ENCODE measurements at places on chromosomes 2 and 18. TPM values are rescaled to one million over a fixed set of nuclear protein-coding genes. Genes with fewer than 3 reads are reported as not detected.

The ACVR1 gene
- total RNA-seq, result 27.1 TPM

The METTL8 gene
- 39.9 TPM for total RNA-seq

The FAM110C gene
- total RNA-seq, result 5.7 TPM

DNA sequence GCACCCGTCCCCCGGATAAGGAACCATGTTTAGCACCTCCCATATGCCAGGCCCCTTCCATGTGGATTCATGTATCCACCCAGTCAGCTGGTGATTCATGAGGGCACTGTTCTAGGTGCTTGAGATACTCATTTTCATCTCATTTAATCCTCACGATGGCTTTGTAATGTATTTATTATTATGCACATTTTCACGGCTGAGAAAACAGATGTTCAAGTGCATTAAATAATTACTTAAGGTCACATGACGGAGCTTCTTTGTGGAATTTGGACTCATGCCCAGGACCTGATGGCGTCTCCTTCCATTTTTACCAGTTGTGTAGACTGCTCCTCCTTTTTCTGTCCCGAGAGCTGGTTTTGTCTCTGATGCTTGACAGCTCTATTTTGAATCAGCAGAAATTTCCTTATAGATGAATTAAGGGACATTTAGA, 72.2 kb upstream of the RBM44 start:
- DNase-seq, result no peak

DNA sequence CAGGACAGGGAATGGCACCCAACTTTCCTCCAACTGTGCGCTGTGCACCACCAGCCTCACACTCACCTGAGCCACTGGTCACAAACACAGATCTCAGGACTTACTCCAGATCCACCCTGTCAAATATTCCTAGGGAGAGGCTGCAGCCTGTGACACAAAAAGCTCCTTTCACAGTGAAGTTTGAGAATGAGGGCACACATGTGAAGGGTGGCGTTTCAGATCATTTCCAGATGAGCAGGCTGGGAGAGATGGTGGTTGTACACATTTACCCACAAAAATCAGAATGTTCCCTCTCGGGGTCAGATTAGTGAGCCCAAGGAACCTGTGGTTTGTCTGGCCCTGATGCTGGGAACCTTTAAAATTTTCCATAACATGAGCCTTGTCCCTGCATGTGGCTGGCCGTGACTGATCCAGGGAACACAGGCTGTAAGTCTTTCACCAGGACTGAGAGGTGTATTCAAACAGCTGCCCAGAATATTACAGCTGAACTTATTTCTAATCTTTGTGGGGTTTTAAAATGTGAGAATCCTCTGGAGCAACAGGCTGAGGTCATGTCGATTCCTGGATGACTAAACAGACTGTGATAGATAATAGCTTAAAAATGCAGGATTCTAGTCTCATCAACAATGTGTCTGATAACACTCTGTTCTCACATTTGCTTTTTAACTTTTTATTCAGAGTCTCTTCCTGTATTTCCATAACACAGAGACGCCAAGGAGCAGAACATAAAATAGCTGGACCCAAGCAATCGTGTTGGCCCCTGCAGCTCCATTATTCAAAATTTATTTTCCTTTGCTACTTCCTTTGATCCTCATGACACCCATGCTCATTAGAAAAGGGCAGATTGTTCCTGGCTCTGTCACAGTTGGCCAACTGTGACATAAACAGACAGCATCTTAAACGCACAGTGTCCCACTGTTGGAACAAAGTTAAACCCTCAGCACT, 35.5 kb downstream of the IL1R2 start:
- no peak for DNase-seq

DNA sequence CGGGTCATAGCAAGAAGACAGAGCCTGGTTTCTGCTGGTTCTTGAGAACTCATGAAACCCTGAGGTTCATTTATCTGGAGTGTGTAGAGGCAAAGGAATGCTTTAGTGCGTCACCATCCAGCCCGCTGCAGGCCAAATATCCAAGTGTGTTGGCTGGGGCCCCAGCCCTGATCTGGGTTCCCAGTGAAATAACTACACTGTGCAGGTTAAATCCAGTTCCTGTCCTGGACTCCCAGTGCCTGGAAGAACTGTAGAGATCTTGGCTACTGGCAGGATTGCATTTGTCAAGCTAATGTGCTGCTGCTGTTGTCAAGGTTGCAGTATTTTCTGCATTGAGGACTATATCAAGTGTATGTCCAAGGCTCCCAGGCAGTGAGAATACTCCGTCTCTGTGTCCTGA, 89.9 kb downstream of the MAPK4 start:
- DNase-seq, result no peak

- DNase-seq, result no peak
Observed at GRCh38 chr2:120395221-120396012, 49.5 kb downstream of the INHBB start.

DNA sequence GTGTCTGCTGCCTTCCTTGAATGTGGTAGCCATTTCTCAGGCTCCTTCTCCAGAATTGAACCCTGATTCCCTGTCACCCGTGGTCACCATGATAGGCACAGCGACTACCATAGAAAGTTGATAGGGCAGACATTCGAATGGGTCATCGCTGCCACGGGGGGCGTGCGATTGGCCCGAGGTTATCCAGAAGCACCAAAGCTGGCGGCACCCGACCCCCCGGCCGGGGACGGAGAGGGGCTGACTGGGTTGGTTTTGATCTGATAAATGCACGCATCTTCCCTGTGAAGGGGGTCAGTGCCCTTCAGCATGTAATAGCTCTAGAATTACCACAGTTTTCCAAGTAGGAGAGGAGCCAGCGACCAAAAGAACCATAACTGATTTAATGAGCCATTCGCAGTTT, 94.0 kb upstream of the ANKRD30BL start:
- no peak for DNase-seq

GRCh38 chr2:27795868-27796277, 24.4 kb downstream of the MRPL33 start:
- DNase-seq, result no peak

- DNase-seq, result peak; percentile 12
Observed at GRCh38 chr18:69469444-69469919, 68.8 kb downstream of the DOK6 start.

- no peak for DNase-seq
Observed at GRCh38 chr2:148936857-148937450, 61.9 kb downstream of the KIF5C start.
